ENCODE measurements at places on chromosomes 11 and 22.

DNA sequence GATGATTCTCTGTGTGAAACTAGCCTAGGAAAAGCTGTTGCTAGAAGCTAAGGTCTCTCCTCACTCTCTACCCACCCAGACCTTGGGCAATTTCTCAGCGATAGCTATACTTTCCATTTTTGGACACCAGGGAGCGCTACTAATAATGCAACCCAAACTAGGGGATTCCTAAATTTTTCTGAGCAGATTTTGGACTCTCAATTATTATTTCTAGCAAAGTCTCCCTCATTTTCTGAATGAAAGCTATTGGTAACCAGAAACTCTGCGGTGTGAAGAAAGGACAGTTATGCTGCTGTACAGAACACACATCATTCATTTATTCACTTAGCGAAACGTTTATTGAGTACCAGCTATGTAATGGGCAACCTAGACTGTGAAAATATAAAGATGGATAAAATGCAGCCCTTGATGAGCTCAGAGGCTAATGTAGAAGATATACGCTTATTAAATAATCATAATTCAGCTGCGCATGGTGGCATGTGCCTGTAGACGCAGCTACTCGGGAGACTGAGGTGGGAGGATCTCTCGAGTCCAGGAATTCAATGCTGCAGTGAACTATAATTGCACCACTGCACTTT, 6.1 kb upstream of the STIM1 start:
- peak; percentile 39 for DNase-seq

DNA sequence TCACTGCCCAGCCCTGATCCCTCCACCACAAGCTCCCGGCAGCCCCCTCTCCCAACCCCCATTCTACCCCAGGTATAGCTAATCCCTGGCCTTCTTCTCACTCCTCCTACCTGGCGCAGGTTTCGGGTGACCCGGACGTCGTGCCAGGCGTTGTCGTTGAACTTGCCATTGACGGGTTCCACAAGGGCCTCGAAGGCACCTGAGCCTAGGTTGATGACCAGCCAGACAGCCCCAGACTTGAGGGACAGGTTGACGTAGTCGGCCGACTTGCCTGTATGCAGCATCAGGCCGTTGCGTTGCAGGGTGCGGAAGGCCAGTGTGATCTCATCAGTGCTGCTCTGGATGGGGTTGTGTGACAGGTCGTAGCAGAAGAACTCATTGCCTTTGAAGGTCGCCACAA, 37.5 kb downstream of the NRXN2 start:
- no peak for DNase-seq

DNA sequence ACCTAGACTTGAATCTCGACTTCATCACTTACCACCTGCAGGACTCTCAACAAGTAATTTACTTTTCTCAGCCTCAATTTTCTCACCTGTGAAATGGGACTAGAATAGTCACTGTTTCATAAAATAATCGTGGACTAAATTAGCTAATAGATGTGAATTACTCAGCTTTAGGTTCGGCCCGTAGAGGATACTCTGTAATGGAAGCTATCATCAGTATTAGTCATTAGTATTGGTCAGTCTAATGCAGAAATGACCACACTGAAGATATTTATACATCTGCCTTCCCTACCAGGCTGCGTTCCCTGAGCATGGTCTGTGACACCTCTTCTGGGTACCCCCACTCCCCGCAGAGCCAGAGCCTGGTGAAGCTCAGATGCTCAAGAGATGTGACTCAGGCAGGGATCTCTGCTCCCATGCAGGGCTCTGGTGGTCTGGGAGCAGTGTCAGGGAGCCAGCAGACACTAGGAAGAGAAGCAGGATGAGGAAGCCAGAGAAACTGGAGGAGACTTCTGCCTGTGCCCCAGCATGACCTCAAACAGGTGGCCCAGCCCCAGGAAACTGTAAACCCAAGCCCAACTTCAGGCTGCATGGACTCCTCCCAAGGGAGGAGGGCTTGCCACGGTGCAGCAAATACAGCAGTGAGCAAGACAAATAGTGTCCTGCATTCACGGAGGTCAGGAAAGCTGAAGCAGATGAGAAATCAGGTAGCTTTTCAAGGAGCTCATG, 88.0 kb upstream of the E2F8 start:
- DNase-seq = no peak

GRCh38 chr22:21043860-21044535, 1.7 kb upstream of the LRRC74B start:
- DNase-seq = no peak

DNA sequence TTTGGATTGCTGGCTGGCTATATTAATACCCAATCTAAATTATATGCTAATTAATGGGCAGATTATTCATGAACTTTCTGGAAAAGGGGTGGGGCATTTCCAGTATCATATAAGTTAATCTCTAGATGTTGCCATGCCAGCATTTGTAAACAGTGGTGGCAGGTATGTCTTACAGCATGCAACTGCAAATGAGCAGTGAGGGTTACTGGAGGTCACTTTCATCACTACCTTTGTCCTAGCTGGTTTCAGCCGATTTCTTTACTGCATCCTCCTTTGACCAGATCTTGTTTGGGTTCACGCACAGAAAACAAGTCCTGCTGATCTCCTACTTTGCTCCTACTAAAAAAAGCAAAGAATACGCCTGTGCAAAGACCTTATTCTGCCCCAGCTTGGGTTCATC, 89.1 kb upstream of the USP47 start:
- DNase-seq = no peak

DNA sequence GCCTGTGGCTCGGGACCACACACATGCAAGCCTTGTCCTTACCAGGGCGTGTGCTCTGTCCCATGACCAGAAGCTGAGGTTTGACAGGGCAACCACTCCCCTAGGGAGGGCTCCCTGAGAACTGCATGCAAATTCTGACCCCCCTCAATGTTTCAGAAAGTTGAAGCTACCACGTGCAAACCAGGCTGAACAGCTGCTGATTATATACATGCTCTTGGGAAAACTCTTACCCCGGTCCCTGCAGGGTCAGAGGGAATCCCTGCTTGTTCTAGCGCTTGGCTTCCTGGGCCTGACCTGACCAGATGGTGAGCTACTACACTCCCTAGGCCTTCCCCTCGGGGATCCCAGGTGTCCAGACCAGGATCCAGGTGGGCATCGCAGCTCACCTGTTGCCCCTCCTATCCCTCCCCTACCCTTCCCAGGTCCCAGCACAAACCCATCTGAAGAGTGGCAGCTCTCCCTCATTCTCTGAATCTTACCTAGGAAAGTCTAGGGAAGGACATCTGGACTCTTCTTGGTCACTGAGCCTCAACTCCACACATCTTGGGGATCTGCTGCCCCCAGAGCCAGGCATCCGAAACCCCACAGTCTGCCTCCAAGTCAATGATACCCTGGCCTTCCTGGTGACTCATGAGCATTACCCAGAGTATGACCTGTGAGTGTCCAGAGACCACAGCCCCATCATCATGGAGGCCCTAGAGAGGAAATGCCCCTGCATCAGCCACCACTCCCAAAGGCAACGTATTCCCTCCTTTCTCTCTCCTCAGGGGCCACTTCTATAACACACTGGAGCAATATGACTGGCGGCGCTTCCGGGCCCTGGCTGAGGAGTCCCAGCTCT, 61.5 kb downstream of the BTG4 start:
- no peak for DNase-seq

GRCh38 chr11:98955551-98955950, 65.2 kb upstream of the CNTN5 start:
- DNase-seq = no peak

GRCh38 chr11:123753110-123753509, 1.2 kb downstream of the OR6X1 start:
- DNase-seq = no peak

DNA sequence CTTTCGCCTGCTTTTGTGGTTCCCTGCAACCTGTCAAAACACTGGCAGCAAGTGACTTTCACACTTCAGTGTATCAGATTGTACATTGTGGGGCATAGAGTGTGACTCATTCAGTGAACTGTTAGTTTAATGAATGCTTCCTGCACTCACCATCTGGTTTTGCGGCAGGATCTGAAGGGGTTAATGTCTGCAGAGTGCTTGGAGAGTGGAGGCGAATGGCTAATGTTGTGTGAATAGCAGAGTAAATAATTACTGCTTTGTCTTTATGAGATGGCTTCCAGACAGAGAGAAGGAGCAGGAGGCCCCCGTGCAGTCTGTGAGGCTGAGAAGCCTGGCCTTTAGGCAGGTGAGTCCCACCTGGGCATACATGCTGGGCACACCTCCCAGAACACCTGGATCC, 454.3 kb upstream of the KIRREL3 start:
- DNase-seq = no peak

GRCh38 chr11:77088236-77089003, 14.2 kb upstream of the OMP start:
- DNase-seq = no peak

DNA sequence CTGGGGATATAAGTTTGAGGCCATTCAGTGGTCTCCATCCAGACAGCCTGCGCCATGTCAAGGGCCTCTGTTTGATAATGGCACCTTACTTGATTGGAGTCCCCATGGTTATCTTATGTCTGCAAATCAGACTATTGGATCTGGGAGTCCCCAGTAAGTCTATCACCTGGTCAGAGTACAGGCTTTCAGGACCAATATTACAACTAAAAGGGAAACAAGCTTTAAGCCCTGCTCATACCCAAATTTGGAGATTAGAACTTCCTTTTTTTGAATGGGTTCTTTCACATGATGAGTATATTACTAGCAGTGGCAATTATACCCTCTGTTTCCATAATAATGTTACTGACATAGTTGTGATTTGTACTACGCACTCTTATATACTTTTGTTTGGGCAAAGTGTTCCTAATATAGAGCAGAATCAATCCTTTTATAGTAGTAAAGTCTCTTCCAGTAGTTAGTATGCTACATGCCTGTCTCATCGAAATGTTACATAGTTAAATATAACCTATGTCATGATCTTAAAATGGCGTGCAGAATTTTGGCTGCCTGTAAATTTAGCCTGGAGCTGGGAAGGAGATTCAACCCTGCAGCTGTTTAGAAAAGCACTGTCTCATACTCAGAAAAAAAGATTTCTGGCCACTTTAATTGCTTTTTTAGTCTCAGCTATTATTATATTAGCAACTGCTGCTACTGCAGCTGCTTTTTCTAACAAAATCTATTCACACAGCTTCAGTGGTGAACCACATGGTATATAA, 4.9 kb downstream of the MS4A15 start:
- DNase-seq = no peak

- no peak for DNase-seq
Measured at GRCh38 chr11:92854952-92855351, 114.5 kb upstream of the MTNR1B start.

GRCh38 chr11:14364322-14364721, 5.3 kb upstream of the RRAS2 start:
- DNase-seq = no peak

- DNase-seq = peak; percentile 98
Measured at GRCh38 chr11:94933223-94934130, 39.9 kb downstream of the CWC15 start.

- no peak for DNase-seq
Measured at GRCh38 chr22:46635756-46636155, 15.6 kb downstream of the GRAMD4 start.

GRCh38 chr11:20590381-20590780, 9.0 kb upstream of the SLC6A5 start:
- DNase-seq = no peak

- no peak for DNase-seq
Measured at GRCh38 chr22:37184380-37184755, 3.7 kb downstream of the C1QTNF6 start.

GRCh38 chr22:20061481-20061861, 18.6 kb upstream of the DGCR8 start:
- peak; percentile 36 for DNase-seq

DNA sequence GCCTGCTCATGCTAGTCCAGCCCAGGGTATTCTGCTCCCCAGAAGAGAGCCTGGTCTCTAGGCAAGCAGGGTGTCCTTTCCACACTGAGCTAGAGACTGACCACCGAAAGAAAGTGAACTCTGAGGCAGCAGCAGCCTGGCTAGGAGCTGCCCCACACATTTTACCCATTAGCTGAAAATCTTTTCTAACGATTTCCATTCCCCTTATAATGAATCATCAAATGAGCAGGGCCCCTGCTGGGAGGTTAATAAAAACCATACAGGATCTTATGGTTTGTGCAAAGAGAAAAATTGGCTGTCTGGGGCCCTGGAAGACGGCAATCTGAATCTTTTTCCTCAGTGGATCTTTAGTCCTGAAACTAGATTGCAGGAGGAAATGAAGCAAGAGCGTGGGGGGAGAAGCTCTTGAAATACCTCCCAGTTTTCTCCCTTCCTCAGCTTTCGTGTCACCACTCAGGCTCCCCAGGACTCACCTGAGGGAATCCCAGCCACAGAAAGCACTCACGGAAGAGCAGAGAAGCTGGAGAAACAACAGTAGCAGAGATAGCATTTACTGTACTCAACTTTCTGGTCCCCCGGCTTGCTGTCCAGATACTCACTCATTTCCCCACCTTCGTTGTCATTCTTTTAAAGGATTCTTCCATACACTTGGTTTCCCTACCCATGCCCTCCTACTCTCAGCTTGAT, 74.7 kb upstream of the CD44 start:
- peak; percentile 35 for DNase-seq

DNA sequence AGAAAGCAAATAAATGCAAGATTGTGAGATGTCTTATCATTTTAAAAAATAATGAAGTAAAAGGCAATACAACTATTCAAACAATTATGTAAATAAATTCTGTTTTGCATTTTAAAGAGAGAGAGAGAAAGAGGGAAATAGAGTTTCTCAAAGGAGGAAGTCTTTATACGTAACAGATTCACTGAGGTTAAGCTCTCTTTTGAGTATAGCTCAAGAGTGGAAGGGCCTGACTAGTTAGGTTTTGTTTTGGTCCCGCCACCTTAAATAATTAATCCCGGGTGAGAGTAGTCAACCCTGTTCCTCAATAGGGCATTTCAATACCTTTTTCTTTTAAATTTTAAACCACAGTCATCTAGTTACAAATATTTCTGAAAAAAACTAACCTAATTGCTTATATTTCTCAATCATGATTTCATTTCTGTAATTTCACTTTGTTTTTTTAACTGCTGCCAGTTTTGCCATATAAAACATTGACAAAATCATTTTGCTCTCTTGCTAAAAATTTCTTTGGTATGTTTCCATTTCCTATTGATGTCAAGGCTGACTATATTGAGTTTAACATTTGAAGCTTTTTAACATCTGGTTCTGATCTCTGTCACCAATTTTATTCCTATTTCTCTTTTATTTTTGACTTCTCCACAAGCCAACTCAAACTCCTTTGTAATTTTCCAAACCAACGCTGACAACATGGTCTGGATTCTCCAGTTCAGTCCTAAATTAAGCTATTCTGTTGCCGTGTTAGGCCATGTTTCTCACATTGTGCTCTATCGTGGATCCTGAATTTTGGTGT, 10.3 kb downstream of the OR10D3 start:
- no peak for DNase-seq

DNA sequence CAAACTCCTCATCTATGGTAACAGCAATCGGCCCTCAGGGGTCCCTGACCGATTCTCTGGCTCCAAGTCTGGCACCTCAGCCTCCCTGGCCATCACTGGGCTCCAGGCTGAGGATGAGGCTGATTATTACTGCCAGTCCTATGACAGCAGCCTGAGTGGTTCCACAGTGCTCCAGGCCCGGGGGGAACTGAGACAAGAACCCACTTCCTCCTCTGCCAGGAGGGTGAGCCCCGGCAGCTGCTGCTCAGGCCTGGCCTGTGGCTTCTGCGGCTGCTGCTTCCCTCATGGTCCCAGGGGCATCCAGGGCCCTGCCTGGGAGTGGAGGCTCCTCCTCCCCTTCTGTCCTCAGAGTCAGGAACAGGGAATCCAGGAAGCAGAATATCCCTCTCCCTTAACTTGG, 98.4 kb downstream of the ZNF280B start:
- no peak for DNase-seq
